ENCODE measurements at places on chromosomes 7 and 10.

DNA sequence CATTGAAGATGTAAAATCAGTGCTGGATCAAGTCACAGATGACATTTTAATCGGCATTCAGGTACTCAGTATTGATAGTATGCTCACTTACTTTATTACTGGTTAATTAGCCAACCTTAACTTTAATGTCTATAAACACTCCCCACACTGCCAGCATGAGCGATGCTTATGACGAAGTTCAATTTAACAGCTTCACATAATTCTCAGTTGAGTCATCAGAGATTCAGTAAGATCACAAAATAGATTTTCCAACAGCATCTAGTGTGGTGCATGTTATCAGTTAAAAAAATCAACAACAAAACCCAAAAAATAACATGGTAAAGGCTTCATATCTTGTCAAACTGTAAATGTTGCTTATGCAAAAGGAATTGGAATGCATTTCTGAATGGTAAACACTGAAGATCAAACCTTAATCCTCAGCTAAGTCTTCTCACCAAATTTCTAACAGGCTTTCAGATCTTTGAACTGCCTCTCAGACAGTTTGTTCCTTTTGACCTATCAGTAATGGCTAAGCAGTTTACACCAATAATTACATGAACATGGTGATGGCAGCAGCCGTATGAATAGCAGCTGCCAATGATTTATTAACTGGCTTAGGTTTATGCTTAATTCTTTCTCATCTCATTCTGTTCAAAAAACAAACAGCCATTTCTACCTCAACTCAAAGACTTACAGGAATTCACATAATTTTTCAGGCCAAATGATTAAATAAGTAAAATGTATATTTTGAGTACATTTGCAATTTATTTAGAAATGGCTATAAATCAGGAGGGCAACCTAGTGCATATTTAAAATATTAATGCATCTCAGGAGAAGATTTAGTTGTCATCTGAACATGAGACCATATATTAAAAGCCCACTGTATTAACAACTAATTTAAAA is 98.5 kb downstream of the CABCOCO1 start:
- DNase-seq = peak; percentile 49

- DNase-seq = no peak
Observed at GRCh38 chr7:122694697-122695096, 4.2 kb downstream of the RNF133 start.

GRCh38 chr7:88758381-88759229 is 895 bp upstream of the ZNF804B start:
- peak; percentile 59 for DNase-seq

DNA sequence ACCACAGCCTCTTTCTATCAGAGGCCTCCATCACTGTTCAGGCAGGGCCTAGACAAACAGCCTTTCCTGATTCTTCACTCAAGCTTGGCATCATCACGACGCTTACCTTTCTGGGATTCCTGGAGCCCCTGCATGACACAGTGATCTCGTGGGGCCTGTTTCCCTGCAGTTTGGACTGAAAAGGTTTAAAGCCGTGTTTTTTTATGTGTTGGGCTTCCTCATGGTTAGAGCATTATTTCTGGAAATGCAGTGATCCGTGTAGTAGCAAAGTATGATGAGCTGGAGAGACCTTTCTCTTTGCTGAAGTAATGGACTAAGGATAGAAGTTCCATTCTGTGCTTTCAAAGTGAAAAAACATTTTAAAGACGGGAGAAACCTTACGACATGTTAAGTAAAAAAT is 169.1 kb downstream of the BMPER start:
- DNase-seq = no peak

- DNase-seq = no peak
Observed at GRCh38 chr7:117097860-117098259, 144.6 kb downstream of the ST7 start.

DNA sequence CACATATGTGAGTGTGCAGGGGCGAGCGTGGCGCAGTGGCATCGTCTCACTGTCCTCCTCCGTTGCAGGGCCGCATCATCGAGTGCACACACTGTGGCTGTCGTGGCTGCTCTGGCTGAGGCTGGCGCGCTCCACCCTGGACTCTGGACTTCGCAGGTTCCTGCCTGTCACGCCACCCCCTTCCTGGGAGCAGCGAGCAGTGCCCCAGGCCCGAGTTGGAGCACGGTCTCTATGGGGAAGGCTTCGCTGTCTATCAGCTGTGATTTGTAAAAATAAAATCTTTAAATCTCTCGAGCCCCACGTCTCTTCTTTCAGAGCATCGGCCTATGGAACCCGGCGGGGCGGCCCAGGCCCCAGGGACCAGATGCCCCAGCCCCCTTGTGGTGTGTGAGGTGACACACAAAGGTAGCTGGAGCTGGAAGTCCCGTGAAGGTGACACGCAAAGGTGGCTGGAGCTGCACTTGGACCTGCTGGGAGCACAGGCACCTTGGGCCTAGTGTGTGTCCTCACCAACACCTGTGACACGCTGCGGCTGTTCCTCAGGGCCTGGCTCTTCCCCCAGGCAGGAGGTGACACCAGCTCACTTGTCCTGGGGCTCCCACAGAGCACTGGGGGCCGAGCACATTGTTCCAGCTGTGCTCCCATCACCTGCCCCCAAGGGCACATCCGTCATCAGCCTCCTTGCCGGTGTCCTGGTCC is 10.7 kb downstream of the BUD31 start:
- DNase-seq = no peak

DNA sequence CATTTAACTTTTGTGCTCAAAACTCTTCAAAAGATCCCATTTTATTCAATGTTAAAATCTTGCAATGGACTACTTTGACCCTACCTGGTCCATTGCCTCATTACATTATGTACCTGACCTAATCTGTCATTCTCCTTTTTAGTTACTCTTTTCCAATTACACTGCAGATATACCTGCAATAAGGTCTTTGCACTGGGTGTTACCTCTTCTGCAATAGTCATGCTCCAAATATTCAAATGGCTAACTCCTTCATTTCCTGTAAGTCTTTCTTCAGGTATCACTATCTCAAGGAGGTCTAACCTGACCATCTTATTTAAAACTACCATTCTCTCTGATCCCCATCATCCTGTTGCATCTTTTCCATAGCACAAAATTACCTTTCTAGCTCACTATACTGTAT is 22.3 kb downstream of the SLC13A1 start:
- no peak for DNase-seq

GRCh38 chr10:116158036-116158435 is 115.0 kb downstream of the GFRA1 start:
- DNase-seq = no peak

DNA sequence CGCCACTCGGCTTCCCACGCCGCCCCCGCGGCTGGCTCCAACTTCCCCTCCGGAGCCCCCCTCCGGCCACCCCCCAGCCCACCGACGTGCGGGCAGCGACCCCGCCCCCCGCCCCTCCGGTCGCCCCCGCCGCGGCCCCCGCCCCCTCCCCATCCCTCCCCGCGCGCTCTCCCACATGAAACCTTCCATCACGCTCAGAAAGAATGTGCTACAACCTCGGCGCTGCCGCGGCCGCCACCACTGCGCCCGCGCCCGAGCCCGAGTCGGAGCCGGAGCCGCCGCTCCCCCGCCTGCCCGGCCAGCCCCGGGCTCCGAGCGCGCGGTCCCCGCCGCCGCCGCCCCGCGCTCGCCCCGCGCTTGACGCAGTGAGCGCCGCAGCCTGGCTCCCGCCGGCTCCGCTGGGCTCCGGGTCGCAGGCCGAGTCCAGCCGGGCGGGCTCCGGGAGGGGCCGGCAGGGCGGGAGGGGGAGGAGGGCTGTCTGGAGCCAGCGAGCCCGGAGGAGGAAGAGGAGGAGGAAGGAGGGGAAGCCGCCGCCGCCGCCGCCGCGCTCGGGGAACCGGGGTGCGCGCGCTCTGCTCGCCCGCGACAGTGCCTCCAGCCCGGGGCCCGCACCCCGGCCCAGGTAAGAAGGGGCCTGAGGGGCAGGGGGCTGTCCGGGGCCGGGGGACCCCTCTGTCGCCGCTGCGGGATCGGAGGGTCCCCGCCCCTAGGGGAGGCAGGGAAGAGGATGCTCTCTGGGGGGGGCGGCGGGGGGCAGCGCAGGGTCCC is 4.3 kb upstream of the ELFN1 start:
- peak; percentile 80 for DNase-seq

- no peak for DNase-seq
Observed at GRCh38 chr7:90078921-90079320, 75.3 kb upstream of the STEAP1 start.

- DNase-seq = no peak
Observed at GRCh38 chr7:118311121-118311836, 86.8 kb downstream of the ANKRD7 start.

DNA sequence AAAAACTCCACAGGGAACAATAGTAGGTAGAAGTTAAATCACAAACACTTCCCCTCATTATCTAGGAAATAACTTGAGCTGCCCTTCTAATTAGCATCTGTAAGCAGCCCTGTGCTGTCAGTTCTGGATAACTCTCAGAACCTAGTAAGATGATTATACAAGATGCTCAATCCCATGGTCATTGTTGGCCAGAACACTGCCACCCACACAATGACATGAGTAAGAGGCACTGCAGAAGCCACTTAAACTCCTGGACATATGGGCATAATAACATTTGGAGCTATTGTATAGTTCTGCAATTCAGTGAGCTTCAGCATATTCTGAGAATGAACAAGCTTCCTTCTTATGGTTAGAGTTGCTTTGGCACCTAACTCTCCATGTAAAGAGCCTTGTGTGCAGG is 153.8 kb downstream of the PLPP4 start:
- DNase-seq = no peak

- DNase-seq = peak; percentile 42
Observed at GRCh38 chr10:124197371-124198124, 104.2 kb upstream of the CHST15 start.

- no peak for DNase-seq
Observed at GRCh38 chr7:106045586-106045985, 66.5 kb downstream of the SYPL1 start.

DNA sequence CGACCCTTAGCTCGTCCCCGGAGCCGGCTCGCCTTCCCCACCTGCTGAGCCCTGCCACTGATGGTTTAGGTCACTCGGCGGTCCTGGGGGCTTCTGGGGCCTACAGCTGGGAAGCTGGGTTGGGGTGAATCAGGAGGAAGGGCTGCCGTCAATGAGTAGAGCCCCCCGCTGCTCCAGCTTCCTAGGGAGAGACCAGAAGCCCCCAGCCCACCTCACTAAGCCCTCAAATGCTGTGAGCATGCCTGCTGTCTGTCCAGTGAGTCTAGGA is 495.6 kb upstream of the FOXK1 start:
- DNase-seq = no peak

DNA sequence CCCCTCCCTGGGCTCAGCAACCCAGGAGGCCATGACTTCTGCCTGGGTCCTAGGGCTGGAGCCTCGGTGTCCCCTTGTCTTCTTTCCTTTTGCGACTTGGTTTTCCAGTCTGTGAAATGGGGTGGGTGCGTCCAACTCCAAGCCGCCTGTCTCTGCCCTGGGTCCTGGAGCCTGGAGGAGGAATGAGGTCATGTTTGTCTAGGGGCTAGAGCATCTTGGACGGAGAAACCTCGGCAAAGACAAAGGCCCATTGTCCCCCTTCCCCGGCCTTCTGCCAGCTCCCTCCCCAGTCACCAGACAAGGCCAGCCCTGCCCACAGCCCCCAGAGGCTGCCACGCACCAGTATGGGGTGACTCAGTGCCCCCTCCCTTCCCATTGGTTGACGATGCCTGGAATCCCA is 39.8 kb upstream of the ELN start:
- DNase-seq = no peak

DNA sequence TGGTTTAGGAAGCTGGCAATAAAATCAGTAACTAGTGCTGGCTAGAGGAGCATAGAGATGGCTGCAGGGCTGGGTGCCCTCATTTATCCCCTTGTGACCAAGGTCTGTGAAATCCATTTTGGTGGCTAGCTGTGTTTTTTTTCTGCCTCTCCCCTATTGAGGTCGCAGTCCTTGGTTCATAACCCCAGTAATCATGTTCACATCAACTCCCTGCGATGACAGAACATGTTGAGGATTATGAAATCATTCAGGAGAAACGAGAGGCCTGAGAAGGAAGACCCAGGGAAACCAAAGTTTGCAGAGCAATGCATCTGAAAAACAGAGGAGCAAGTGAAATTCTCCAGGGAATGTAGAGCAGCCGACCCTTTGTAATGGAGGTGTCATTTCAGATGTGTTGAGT is 126.9 kb downstream of the TACC2 start:
- DNase-seq = no peak

- peak; percentile 39 for DNase-seq
Observed at GRCh38 chr10:78997635-78998618, 70.8 kb upstream of the ZMIZ1 start.

GRCh38 chr7:41940760-41941343 is 238.0 kb upstream of the INHBA start:
- peak; percentile 82 for DNase-seq

DNA sequence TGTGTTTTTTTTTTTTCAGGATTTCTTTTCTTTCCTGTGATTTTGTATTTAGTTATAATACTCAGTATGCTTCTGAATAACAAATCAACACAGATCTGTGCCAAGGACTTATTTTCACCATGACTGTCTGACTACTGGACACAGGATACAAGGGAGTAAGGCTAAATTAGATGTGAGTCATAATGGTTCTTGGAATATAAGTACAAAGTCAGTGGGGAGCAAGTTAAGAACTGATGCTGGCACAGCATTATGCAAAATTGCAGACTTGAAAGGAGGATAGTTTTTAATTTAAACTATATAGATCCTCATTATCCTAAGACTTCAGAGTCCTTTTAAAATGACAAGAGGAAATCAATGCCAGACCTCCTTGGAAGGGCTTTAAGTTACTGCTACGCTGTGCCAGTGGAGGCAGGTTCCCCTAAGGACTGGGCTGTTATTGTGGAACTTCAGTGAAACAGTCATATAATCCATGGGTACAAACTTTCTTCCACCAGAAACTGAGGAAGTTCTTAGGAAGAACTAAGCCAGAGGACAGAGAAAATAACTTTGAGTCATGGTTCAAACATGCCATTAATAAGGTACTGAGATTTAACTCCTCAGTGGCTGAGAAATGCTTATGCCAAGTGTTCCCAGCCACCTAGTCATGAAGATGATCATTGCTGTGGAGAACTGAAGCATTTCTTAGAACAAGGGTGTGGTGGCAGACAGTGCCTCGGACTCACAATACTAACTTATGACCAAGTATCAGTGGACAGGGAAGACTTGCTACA is 531.2 kb downstream of the HTR7 start:
- DNase-seq = no peak

- no peak for DNase-seq
Observed at GRCh38 chr7:1355568-1356340, 103.5 kb downstream of the MICALL2 start.

- no peak for DNase-seq
Observed at GRCh38 chr7:2597273-2597640, 34.5 kb upstream of the TTYH3 start.

DNA sequence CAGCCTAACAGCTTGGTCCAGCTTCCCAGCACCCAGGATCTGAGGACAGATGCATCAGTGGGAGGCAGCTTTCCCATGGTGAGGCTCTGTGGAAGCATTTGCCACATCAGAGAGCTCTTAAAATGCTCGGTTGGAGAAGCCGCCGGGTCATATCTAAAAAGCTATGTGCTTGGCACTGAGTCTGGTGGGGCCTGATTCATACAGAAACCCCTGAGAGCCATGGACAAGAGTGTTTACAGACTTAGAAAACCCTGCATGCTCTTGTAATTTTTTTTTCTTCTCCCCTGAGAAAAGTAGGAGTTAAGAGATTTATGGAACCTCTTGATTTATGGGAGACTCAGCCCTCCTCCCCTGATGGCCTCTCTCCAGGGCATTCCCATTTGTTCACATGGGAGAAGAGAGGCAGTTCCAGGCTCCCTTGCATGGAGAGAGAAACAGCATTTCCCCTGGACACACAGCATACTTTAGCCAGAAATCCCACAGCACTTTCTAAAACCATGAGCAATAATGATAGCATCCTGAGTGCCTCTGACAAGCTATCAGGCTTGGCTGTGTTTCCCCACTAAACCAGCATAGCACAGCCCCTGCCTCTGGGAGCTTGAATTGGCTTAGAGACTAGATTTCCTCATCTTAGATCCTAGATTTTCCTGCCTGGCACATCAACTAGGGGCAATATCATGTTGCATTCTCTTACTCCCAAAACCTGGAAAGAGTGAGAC is 322.1 kb upstream of the AUTS2 start:
- peak; percentile 39 for DNase-seq

Data from AG20443 (cell line).